ENCODE measurements at places on chromosomes 6 and 20.
A peak's percentile ranks its signal among the peaks of the same experiment; 100 is the strongest.

- DNase-seq = no peak
Measured at GRCh38 chr20:19368351-19368750, 155.9 kb downstream of the SLC24A3 start.

- no peak for DNase-seq
Measured at GRCh38 chr6:157066781-157067491, 256.4 kb downstream of the TMEM242 start.

DNA sequence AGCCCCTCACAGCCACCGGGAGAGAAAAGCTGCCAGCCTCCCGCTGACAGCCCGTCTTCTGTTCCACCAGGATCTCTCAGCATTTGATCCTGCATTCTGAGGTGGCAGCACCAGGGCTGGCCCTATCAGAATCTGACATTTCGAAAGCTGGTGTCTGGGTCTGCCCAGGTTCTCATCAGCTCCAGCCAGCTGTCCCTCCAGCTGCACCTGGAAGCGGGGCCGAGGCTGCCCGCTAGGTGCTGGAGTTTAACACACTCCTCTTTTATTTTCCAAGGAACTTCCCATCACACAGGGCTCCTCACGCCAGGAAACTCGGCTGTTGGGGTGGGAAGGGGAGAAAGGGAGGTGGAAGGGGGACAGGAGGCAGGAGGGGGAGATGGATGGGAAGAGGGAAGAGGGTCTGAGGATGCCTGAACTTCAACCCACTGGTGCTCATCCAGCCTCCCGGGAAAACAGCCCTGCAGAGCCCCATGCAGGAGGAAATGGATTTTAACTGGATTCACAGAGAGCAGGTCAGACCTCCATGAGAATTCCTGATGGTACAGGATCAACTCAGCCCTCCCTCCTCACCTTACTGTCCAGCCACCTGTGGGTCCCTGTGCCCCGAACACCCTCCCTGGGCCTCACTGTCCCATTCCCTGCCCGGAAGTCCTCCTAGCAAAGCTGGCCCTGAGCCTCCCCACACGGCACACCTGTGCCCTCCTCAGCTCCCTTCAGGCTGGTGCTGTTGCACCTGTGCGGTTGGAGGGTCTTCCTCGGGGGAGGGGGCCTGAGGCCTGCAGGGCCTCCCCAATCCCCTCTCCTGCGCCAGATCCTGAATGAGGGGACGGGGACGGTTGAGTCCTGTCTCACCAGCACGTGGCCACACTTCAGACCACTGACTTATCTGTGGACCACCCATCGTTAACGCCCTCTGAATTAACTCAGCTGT is 3.9 kb upstream of the LSM14B start:
- no peak for DNase-seq

GRCh38 chr20:58389324-58389967 is 417 bp downstream of the VAPB start:
- peak; percentile 45 for DNase-seq

DNA sequence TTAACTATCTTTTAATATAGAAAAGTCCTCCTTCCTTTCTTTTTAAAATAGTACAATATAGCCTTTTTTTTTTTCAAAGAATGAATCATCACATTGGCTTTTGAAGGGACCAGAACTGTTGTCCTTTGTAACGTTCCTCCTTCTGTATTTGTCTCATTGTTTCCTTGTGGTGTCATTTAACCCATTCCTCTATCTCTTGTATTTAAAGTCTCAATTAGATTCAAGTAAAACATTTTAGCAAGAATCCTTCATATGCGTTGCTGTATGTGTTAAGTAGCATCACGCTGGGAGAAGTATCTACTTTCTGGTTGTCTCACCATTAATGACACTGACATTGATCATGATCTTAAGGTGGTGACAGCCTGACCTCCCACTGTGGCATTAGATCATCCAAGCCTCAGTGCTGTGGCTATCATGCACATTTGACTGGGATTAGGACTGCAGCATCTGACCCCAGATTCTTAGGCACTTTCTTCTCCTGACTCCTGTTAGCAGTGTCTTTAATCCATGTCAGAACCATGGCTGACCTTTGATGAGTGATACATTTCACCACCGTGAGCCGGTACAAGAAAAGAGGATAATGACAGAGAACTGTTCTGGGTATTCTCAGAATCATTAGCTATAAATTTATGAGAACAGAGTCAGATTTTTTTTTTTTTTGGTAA is 67.5 kb upstream of the TFB1M start:
- no peak for DNase-seq

DNA sequence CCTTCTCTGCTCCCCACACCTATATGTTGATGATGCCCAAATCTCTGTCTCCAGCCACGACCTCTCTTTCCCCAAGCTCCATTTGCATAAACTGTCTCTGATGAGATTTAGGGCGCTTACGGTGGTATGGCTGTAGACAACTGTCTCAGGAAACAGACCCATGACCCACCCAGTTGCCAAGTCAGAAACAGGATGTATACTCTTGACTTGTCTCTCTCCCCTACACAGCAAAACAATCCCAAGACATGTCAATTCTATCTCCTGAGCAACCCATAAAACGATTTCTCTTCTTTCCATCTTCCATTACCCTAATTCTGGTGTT is 13.9 kb downstream of the GNL1 start:
- no peak for DNase-seq

- DNase-seq = peak; percentile 65
Measured at GRCh38 chr6:4941782-4942672, 61.8 kb downstream of the RPP40 start.

- no peak for DNase-seq
Measured at GRCh38 chr20:21270806-21271205, 32.3 kb upstream of the XRN2 start.

Measured in GM13977 (cell line).